ENCODE measurements at places on chromosomes 5 and 9.

DNA sequence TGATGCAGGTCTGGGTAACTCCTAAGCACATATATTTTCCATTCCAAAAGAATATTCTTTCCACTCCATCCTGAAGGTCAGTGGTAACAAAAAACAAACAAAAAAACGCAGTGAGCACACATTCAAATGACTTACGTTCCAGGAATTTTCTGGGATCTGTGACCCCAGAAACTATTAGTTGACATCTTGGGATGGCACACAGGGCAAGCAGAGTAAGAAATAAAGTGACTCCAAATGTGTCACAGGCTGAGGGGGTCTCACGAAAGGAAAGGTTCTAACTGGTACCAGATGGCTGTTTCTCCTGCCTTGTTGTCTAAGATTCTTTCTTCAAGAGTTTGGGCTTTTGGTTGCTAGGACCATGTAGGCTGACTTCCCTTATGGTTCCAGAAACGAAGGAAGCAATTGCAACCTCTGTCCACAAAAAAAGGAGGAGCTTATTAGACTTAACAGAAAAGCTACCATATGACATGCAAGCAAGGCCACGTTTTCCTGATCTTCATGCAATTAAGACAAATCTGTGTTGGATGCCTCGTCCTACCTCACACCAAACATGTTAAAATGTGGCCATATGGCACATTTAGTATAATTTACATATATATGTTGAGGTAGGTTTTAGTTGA, 32.7 kb downstream of the PTGS1 start:
- no peak for DNase-seq

DNA sequence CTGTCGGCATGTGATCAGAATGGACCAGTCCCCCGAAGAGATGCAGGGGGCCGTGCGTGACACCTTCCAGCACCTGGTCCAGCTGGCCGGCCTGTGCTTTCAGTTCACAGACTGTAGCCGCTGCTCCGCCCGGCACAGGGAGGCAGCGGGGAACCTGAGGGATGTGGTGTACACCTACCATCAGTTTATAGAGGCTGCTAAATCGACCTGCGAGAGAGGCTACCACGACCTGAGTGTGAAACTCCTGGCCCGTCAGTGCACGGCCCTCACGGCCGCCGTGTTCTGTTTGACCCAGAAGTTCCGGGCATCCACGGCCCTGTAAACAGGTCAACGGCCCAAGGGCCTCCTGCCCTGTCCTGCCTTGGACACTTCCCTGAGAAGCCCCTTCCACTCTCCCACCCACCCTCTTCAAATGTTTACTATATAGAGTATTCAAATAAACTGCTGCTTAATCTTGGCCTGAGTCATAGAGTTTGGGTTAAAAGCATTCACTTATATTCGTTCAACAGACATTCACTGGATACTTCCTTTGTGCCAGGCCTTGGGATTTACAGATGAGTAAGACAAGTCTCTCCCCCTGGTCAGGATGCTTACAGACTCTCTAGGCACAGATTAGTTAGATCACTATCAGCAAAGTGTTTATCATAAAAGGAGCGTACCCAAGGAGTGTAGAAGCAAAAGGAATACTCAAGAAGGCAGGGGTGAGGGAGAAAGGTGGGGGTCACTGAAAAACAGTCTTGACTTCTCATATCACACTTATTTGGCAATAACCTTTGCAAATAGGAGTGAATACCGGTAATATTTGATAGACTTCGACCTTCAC, 6.9 kb upstream of the TRMT10B start:
- no peak for DNase-seq

DNA sequence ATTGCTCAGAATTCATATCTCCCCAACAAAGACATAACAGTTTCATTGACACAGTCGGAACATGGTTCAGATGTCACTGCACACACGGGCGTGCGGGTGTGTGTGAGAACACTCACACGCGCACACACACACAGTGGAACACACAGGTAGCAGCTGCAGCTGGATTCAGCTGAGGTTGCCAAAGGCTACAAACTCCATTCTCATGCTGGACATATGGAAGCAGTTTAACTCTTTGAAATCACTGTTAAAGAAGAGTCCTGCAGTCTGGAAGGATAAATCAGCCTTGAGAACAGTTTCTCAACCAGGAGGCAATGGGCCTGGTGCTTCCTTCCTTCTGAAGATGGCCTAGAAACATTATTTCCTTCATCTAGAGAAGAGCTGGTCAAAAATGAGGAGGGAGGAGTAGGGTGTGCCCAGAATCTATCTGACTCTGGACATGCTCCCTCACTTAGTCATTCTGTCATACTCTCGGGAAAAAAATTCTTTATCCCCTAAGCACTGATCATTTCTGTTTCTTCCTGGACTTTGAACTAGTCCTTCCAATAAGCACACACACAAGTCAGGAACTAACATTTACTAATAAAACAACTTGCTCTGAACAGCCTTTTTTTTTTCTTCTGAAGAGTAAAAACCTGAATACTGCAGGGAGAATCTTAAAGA, 160.6 kb downstream of the ZDHHC21 start:
- DNase-seq, result no peak

DNA sequence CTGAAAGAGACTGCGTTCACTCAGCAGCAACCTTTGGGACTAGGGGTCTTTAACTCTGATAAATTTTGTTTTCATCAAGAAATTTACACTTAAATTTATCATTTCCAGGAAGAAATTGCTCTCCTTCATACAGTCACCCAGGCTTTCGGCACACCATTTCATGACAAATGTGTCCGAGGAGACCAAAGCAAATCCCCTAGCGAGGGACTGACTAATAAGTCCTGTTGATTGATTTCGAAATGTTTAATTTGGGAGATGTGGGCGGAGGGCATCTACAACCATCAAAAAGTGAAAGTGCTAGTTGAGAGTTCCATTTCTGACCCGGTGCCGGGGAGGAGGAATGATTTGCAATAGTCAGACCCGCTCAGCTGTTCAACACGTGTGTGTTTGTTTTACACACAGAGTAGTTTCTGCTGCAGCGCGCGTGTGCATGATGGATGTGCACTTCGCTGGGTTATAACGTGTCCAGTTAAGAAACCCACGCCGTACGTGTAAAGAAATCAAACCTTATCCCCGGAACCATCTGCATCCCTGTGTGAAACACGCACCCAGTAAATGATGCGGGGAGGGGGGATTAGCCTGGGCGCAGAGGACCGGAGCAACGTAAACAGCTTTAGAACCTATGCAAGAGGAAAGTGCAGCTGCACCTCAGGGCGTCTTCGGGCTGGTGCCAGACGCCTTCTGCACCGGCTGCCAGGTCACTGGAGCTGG, 845 bp upstream of the NR4A3 start:
- peak; percentile 32 for DNase-seq

- DNase-seq, result no peak
These were observed 9.5 kb downstream of the PRRC2B start for GRCh38 chr9:131403493-131403773.

GRCh38 chr9:137455359-137455991, 3.7 kb downstream of the NSMF start:
- DNase-seq, result no peak

DNA sequence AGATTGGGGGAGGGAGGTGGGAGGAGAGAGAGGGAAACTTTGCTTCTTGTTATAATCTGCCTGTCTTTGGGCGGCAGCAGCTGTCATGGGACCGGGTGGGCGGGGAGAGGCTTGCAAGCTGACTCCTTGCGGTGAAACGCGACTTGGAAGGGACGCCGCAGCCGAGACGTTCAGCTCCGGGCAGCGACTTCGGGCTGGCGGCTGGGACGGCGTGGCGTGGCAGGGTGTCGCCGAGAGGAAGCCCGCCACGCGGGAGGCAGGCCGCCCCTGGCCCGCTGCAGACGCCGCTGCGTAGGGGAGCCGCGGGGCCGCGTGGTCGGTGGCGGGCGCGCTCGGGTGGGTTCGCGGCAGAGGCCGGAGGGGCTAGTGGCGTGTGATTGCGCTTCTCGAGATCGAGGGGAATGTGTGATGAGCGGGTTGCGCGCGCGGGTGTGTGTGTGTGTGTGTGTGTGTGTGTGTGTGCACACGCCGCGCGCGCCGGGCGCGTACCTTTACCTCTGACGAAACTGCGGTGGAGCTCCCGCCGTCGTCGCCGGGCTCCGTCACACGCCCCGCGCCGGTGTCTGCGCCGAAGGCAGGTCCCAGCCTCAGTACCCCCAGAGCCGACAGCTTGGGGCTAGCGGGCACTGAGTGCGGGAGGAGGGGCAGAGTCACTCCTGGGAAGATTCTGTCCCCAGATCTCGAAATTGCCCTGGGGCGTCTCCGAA, 1.7 kb downstream of the PPARGC1B start:
- no peak for DNase-seq

- DNase-seq, result peak; percentile 44
These were observed at the start of gene ZNF462 for GRCh38 chr9:106862821-106863720. TSS of gene ZNF462 (plus strand) at chr9:106863166. CDS start at chr9:106923384, 60,218 bp downstream.

- no peak for DNase-seq
These were observed 129.0 kb downstream of the PIK3R1 start for GRCh38 chr5:68344447-68345111.

- DNase-seq, result no peak
These were observed 166.1 kb downstream of the MACROH2A1 start for GRCh38 chr5:135232958-135233357.

DNA sequence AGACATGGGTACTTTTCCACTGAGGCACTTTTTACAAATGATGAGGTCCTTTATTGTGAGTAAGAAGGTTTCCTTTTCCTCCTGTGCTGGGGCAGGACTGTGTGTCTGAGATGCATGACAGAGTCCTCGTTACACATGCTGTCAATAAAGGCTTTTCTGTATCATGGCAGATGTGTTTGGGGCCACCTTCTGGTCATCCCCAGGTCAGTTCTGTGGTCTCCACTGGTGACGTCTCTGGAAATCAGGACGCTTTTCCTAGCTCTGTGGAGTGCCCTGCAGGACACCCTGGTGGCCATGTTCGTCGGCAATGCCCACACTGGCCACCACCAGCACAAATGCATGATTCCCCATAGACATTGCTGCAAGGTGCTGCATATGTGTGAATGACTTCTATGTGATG, 2.8 kb downstream of the CMBL start:
- DNase-seq, result no peak

DNA sequence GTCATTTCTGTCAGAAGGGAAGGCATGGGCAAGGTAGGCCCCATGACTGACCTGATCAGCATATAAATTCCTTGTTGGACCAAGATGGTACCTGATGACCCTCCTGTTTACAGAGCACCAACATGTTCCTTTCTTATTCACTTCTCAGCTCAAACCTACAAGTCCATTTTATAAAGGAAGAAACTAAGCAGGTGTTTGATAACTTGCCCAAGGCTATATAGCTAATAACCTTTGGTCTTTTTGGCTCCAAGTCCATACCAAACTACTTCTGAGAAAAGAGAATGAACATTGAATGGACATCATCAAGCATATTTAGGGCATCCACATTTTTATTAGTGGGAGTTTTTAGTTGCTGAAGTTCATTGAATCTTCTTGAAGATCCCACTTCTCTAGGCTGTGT, 125.2 kb downstream of the GALNT10 start:
- DNase-seq, result no peak

DNA sequence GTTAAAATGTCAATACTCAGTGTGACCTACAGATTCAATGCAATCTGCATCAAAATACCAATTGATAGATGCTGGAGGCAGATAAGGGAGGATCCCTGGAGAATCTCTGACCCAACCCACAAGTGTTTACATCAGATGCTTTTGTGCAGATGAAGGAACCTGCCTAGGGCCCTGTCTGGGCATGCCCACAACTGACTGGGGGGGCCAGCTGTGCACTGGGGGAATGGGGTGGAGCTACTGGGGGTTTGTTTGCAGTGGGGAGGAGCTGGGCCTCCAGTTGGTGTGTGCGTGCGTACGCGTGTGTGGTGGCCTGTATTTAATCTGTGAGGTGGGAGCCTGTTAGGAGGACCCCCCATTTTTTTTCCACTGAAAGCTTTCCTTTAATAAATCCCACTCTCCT, 244.9 kb downstream of the TRIM36 start:
- DNase-seq, result no peak

- no peak for DNase-seq
These were observed 143.3 kb downstream of the ALDH1A1 start for GRCh38 chr9:72809586-72809985.

GRCh38 chr9:134670042-134670525, 28.5 kb downstream of the COL5A1 start:
- DNase-seq, result no peak

DNA sequence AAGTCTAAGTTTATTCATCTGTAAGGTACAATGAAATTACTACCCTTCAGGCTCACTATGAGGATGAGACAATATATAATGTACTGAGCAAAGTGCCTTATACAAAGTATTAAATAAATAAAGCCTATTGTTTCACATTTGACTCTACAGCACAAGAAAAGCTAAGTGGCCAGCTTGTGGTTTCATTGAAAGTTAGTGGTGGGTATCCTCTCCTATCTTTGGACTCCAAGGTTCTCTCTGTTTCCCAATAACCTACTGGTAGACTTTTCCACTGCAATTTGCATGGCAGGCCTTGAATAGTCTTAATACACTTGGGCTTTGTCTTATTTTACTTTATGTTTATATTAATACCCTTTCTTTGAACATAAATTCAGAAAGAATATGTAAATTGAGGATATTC, 262.7 kb downstream of the DEPDC1B start:
- no peak for DNase-seq

GRCh38 chr5:180141068-180141660, 67.8 kb downstream of the RASGEF1C start:
- no peak for DNase-seq

GRCh38 chr5:79759436-79759835, 69.8 kb downstream of the CMYA5 start:
- no peak for DNase-seq

- DNase-seq, result no peak
These were observed 55.5 kb upstream of the ABCA1 start for GRCh38 chr9:104983491-104983890.

DNA sequence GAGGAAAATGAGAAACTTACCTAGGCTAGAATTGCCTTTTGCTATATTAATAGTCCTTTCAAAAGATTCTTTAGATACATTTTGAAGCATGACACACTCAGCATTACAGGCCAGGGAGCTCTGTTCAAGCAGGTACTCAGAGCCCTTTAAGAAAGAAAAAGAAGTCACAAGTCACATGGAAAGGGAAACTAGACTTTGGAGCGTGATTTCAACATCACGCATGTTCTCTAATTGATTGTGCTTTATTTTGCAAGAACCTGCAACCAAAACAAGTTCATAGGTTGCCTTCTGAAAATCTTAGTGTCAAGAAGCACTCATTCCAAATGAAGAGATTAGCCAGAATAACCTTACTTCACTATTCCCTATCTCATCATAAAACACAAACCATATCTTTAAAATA, 103.8 kb downstream of the MPDZ start:
- no peak for DNase-seq

- DNase-seq, result no peak
These were observed 209.6 kb upstream of the SLC30A5 start for GRCh38 chr5:68884144-68884754.

- DNase-seq, result no peak
These were observed 64.3 kb downstream of the RAPGEF1 start for GRCh38 chr9:131675437-131676022.

GRCh38 chr5:51632793-51633192, 249.5 kb downstream of the ISL1 start:
- no peak for DNase-seq

GRCh38 chr9:99307851-99308250, 85.8 kb downstream of the SEC61B start:
- DNase-seq, result peak; percentile 56

Data from NCI-H774 (cell line).